Stimulated activated CD4-positive, alpha-beta T cell treated with anti-CD3 and anti-CD28 coated beads, Interleukin-15, amount 100 ng/mL, for 48 hours (primary cell): ENCODE measurements at places on chromosomes 13 and 19.
A peak's percentile ranks its signal among the peaks of the same experiment; 100 is the strongest.

DNA sequence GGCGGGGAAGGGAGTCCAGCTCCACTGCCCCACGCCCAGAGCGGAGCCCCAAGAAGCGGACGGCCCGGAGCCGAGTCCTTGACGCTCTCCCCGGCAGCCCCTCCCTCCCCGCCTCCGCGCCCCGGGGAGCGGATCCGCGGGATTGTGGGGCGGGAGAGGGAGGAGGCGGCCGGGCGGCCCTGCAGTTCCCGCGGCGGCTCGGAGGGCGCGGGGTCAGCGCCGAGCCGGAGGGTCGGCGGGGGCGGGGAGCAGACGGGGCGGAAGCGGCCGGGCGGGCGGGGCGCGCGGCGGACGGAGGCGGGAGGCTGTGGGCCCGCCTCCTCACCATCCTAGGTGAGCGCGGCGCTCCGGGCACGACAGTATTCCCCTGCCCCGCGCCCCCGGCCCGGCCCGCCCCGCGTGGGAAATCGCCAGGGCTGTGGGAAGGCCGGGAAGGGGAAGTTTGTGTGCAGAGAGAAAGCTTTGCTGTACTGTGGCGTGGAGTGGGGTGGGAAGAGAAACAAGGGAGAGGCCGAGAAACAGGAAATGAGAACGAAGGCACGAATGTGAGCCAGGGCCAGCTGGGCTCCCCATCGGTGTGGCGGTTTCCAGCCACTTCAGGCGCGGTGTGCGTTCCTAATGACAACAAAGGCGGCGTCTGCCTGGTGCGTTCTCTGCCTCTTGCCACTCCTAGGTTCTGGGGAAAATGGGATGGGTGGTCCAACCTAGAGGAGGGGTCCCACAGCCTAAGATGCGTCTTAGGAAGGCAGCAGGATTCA is 1.3 kb upstream of the KLF12 start:
- DNase-seq = peak; percentile 38

DNA sequence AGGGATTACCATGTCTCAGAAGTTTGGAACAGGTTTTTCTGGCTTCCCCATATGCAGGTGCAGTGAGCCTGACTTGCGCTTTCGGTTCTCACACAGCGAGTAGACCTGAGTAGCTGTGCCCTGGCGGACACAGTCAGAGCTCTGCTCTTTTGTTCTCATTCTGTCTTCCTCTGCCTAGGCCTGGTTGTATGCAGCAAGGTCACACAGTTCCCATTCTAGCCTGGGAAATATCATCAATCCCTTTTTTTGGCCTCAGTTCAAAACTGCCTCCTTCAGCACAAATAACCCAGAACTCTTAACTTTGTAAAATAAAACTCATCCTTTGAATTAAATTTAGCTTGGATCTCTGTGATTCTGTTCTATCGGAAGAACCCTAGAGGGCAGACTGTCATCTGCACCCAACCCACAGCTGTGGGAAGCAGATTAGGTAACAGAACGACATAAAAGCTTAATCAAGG is 10.2 kb downstream of the OXGR1 start:
- no peak for DNase-seq

GRCh38 chr19:42206871-42207755 is 10.4 kb downstream of the DEDD2 start:
- no peak for DNase-seq

- DNase-seq = no peak
Measured at GRCh38 chr13:38606699-38607535, 80.0 kb upstream of the FREM2 start.

- DNase-seq = no peak
Measured at GRCh38 chr13:38685974-38686576, 802 bp upstream of the FREM2 start.

DNA sequence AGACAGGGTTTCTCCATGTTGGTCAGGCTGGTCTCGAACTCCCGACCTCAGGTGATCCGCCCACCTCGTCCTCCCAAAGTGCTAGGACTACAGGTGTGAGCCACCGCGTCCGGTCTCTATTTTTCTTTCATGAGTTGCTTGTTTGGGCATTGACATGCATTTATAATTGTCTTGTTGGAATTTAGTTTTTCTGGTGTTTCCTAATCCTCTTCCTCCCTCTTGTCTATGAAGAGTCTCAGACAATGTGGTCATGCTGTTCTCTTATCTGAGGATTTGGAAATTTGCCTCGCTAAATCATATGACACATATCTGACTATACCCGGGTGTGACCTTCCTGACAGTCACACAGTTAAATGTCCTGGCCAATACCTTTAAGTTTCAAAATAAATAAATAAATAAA is 7.4 kb upstream of the CEACAM18 start:
- no peak for DNase-seq

GRCh38 chr19:49936549-49936948 is 7.2 kb upstream of the NUP62 start:
- no peak for DNase-seq

- no peak for DNase-seq
Measured at GRCh38 chr19:10431254-10431942, 11.1 kb downstream of the PDE4A start.

DNA sequence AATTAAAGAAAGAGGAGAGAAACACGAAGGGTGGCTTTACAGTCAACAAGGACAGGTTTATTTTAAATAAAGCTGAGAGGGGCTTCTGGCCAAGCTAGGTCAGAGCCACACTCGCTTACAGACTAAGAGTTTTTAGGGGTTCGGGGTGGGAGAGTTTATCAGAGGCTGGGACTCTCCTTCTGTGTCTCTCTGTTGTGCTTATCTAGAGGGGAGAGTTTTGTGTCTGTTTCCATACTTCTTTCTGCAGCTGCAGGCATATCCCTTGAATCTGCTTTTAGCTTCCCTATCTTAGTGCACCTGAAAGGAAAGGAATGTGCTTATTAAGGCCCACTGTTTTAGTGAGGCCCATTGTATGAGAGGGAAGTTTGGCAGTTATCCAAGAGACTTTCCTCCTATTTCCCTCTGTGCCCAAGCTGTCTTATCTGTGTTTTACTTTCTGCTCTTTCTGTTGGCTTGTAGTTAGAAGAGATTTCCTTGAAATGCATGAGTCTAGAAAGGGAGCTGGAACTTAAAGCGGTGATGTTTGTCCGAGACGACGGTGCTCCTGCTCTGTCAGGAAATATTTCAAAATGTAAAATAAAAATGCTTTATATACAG is 275.3 kb downstream of the KCTD12 start:
- DNase-seq = no peak

- no peak for DNase-seq
Measured at GRCh38 chr19:4649392-4650047, 10.2 kb downstream of the TNFAIP8L1 start.

GRCh38 chr19:54393381-54393780 is 21.9 kb upstream of the TTYH1 start:
- DNase-seq = no peak

GRCh38 chr13:50285283-50285682 is 270.0 kb downstream of the KCNRG start:
- no peak for DNase-seq

GRCh38 chr13:46172531-46172991 is 9.4 kb downstream of the LCP1 start:
- no peak for DNase-seq

DNA sequence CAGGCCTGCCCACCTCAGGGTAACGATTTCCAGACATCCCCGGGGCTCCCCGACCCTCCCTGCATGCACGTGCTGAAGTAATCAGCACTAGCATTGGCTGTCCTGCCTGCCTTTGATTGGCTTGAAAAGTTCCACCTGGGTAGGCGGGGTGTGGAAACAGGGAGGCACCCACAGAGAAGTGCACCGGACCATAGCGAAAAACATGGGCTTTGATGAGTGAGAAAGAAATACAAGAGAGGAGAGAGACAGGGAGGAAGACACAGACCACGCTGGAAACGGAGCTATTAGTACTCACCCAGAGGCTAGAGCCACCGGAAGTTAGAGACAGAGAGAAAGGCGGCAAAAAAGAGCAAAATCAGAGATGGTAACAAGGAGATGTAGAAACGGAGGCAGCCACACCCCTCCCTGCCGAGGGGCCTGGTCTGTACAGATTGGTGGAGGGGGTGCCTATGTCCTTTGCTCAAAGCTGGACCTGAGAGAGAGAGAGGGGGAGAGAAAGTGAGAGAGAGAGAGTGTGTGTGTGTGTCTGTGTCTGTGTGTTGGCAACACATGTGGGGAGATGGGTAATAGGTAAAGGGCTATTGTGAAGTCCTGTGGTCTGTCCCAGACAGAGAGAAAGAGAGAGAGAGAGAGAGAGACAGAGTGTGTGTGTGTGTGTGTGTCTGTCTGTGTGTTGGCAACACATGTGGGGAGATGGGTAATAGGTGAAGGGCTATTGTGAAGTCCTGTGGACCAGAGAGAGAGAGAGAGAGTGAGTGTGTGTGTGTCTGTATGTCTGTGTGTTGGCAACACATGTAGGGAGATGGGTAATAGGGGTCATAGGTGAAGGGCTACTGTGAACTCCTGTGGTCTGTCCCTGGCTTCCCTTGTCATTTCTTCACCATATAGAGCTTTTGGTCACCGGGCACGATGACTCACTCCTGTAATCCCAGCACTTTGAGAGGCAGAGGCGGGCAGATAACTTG is 2.9 kb downstream of the CGB3 start:
- DNase-seq = no peak

- DNase-seq = no peak
Measured at GRCh38 chr13:51765142-51765515, 38.8 kb downstream of the DHRS12 start.

DNA sequence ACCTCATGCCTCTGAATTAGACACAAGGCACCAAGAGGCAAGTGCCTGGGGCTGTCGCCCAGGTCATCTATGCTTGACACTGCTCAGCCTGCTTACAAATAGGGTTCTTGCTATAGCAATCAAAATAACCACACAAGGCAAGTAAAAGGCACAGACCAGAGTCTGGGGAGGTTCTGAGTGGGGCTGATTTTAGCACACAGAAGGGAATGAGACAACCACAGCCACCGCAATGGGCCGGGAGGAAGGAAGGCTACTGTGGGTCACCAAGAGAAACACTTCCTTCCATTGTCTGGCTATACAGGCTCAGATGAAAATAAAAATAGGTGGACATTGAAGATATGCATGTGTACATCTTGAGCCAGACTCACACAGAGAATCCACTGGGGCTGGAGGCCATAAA is 159.1 kb downstream of the DLEU7 start:
- no peak for DNase-seq

- DNase-seq = no peak
Measured at GRCh38 chr13:60032851-60033250, 130.9 kb downstream of the DIAPH3 start.

DNA sequence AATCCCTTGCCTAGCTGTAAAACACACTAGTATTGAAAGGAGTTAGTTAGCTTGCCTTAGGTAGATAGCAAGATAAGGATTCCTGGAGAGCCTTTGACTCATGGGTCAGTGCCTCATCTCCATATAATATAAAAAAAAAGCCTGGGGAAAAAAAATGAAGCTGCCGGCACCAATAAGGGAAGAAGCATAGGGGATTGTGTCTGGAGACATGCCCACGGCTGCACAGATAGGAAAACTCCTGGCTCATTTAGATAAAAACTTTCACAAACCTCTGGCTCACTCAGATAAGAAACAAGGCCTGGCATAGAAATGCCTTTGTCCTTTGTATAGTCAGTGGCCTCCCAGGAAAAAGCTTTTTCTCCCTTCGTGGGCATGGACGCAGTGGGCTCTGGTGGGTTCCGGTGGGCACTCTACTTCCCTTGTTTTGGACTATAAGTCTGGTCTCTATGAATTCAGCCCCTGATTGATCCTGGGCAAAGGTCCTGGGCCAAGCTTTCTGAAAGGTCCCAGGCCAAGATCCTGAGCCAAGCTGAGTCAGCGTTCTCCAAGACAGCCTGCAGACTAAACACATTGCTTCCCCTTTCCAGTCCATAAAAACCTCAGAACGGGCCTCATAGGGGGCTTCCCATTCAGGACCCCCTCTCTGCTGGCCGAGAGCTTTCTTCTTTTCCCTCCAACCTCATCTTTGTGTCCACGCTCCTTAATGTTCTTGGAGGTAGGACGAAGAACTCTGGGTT is 4.9 kb upstream of the OR7A17 start:
- DNase-seq = no peak

DNA sequence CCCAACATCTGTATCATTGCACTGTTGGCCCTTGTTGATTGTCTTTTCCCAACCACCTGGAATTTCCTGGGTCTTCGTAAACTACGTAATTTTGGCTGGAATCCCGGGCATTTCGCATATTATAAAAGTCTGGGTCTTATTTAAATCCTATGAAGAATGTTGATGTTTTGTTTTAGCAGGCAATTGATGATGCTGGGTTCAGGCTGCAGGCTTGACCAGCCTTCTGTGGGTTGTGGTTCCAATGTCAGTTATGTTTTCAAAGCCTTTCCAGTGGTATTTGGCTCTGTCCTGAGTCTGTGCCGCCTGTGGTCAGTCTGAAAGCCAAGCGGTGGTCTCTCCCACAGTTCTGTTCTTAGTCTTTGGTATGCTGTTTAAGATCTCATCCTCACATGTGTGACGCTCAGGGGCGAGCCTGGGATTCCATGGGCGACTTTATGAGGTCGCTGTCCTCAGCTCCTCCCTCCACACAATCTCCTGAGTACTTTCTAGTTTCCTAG is 12.4 kb downstream of the SLC35E1 start:
- DNase-seq = no peak

DNA sequence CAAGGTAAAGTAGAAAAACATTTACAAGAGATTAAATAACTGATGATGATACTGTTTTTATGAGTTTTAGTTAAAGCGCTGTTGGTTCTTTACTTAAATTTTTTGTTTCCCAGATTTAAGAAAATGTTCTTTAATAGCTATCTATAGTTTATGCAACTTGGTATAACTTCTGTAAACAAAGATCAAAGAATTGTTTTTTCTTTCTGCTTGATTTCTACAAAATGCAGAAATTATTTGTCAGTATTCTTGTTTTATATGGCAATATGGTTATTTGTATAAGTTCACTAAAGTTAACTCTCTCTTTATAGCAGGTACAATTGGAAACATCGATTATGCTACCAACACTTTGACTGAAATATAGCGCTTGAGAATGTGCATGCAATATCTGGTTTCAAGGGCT is 2465.1 kb upstream of the PCDH20 start:
- no peak for DNase-seq

GRCh38 chr19:18514800-18515682 is 6.8 kb downstream of the ELL start:
- DNase-seq = no peak

DNA sequence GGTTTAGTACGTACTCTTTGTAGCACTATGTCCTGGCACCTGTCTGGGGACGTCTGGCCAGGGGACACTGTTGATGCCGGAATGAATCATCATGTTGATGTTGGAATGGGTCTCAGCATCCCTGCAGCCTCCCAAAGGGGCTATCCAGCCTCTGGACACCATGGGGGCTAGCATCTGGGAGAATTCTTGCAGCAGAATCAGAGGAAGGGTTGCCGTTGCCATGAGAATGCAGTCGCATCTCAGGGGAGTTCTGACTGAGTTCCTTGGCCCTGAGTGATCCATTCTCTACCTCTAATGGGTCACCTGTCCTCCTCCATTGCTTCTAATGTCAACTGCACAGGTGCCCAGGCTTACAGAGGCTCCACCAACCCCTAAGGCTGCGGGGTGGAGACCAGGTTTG is 129.1 kb downstream of the UQCRFS1 start:
- no peak for DNase-seq
